ENCODE measurements at places on chromosomes 1 and 21.

DNA sequence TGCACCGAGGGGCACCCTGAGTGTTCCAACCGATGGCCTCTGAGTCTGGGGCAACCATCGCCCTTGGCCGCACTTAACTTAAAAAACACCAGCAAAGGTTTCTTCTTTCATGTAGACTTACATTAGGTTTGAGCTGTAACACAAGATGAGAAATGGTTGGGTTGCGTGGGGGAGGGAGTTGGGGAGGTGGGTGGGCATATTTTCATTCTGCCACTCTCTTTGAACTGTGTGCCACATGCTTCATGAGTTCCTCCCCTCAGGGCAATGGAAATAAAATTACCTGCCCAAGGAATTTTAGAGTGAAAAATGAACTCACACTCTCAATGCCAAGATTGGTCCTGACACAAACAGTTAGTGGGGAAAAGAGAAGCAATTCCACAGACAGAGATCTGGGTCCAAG lies 430.1 kb upstream of the USP24 start:
- DNase-seq = no peak
- H3K36me3 ChIP-seq = no peaks in the 10 kb centered on the region
- H3K27me3 ChIP-seq = no peaks in the 10 kb centered on the region
- peaks cover 3% of the 10 kb centered on the region for H3K4me1 ChIP-seq

DNA sequence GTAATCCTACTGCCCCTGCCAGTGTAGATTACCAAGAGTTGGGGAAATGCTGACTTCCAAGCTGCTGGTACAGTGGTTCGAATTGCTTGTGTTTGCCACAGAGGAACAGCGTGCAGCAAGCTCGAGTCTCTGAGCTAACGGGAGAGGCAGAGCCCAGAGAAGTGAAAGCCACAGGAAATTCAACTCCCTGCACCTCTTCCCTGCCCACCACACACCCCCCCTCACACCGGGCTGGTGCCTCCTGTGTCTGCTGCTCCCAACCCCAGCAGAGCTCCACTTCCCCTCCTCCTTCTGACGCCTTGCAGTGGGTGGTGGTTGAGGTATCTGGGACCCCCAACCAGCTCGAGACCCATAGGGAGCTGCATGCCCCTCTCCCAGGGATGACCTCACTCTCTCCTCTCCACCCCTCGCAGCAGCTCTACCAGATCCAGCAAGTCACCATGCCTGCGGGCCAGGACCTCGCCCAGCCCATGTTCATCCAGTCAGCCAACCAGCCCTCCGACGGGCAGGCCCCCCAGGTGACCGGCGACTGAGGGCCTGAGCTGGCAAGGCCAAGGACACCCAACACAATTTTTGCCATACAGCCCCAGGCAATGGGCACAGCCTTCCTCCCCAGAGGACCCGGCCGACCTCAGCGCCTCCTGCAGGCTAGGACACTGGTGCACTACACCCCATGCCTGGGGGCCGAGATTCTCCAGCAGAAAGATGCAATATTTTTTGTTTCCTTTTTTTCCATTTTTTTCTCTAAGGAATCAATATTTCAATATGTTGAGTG lies 13.1 kb upstream of the KCNQ4 start:
- H3K36me3 ChIP-seq = peaks cover 13% of the 10 kb centered on the region
- no peak overlapping the region for H3K4me3 ChIP-seq
- no peak for DNase-seq
- peaks cover 11% of the 10 kb centered on the region for H3K4me1 ChIP-seq

- peaks cover 47% of the 10 kb centered on the region for H3K4me1 ChIP-seq
- no peaks in the 10 kb centered on the region for H3K27me3 ChIP-seq
- DNase-seq = no peak
- H3K36me3 ChIP-seq = peaks cover 62% of the 10 kb centered on the region
Measured at GRCh38 chr21:44802396-44803153, 955 bp upstream of the UBE2G2 start.

DNA sequence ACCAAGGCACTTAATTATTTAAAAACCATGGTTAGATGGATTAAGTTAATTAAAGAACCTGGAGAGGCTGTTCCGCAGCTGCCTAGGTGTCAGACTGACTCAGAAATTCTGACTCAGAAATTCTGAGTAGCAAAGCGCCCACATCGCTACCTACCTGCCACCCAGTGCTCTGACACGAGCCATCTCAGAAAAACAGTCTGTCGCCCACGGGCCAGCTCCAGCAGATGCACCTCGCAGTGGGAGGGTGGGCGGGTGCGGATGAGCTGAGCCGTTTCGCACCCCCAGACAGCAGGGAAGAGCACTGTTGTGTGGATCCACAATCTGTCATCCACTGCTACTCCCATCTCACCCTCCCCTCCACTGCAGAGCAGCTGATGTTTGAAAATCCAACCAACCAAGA lies 13.5 kb downstream of the KCNK1 start:
- H3K27ac ChIP-seq = no peak overlapping the region
- H3K36me3 ChIP-seq = no peaks in the 10 kb centered on the region
- H3K4me1 ChIP-seq = no peaks in the 10 kb centered on the region
- H3K4me3 ChIP-seq = no peak overlapping the region

DNA sequence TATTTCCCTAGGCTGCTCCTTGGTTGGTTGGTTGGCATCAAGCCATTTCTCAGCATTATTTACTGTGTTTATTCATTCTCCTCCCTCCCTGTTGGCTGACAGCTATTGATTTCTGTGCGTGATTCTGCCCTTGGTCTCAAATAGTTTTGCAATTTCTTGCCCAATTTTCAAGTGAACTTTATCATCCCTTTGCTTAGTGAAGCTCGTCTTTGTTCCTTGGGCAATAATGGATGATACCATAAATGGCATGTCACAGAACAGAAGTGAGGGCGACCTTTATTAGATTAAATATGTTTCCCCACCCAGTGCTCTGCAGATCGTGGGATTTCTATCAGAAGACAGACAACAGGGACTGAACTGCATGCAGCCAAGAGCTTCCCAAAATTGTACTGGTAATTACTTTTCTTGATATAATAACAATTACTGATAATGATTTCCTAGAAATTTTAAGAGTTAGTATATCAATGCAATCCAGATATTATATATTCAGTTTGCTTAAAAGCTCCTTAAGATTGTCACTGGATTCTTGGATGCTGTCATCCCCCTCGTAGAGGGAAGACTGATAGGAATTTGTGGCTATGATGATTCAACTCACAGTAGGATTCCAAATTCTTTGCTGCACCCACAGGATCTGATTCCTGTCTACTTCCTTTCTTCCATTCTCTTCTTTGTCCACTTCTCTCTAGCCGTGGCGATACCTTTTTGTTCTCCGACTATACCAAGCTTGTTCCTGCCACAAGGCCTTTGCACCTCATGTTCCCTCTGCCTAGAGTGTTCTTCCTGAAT lies 122.1 kb upstream of the KAZN start:
- peaks cover under 1% of the 10 kb centered on the region for H3K27me3 ChIP-seq
- no peak overlapping the region for H3K27ac ChIP-seq

DNA sequence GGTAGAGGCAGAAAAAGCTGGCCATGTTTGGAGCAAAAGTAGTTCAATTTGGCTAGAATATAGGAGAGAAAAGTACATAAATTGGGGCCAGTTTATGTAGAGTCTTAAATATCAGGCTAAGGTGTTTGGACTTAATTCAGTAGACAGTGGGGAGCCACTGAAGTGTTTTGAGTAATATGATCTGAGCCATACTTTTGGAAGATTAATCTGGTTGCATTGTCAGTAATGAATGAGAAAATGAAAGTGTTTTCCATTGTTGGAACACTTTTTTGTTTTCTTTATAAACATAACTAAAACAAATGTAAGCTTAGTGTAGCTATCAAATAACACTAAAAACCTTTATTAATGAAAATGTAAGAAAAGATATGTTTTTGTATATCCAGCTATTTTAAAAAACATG lies 42.1 kb downstream of the POU2F1 start:
- no peak for DNase-seq
- no peak overlapping the region for H3K27ac ChIP-seq
- H3K27me3 ChIP-seq = no peaks in the 10 kb centered on the region
- H3K36me3 ChIP-seq = peaks cover 3% of the 10 kb centered on the region
- H3K4me3 ChIP-seq = no peak overlapping the region
- peaks cover 14% of the 10 kb centered on the region for H3K4me1 ChIP-seq

GRCh38 chr1:196960854-196961253 lies 16.5 kb upstream of the CFHR5 start:
- H3K4me1 ChIP-seq = no peaks in the 10 kb centered on the region
- no peak for DNase-seq
- H3K27ac ChIP-seq = no peak overlapping the region
- H3K4me3 ChIP-seq = no peak overlapping the region
- no peaks in the 10 kb centered on the region for H3K27me3 ChIP-seq

- H3K27ac ChIP-seq = no peak overlapping the region
- no peaks in the 10 kb centered on the region for H3K27me3 ChIP-seq
- H3K4me3 ChIP-seq = no peak overlapping the region
- H3K4me1 ChIP-seq = no peaks in the 10 kb centered on the region
Measured at GRCh38 chr21:14952916-14953315, 111.9 kb downstream of the NRIP1 start.

GRCh38 chr21:25901330-25901979 lies 166.7 kb downstream of the GABPA start:
- H3K4me1 ChIP-seq = peaks cover under 1% of the 10 kb centered on the region
- no peaks in the 10 kb centered on the region for H3K27me3 ChIP-seq
- no peak overlapping the region for H3K4me3 ChIP-seq
- H3K36me3 ChIP-seq = peaks cover 6% of the 10 kb centered on the region
